ENCODE measurements at places on chromosomes 1 and 21.

DNA sequence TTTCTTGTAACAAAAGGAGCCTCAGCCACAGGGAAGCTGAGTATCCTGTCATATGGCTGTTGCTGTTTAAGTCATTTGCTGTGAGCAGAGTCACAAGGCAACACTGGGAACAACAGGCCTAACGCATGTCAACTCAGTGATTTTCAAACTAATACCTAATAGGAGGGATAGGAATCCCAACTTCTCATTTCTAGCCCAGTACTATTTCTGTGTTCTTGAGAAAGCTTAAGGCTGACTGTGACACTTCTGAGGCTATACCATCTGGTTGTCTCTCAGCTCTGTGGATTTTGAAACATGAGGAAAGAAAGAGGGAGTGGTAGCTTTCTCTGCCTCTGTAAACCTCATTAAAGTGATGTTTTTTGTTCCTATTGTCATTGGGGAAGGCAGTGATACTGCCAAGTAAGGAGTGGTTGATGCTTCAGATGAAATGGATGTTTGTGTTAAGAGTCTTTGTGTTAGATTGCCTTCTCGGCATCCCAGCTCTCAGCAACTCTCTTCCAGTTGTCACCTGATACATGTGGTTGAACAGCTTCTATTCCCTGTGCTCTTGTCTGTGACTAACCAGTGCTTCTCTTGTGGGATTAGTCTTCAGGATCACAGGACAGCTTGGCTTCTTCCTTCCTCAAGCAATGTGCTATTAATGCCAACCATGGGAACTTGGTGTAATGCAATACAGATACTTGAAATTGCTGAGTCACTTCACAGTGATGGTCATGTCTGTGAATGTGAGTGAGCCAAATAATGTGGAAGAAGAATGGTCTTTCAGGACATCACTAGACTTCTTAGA lies 166.8 kb upstream of the IVNS1ABP start:
- no peak for DNase-seq

DNA sequence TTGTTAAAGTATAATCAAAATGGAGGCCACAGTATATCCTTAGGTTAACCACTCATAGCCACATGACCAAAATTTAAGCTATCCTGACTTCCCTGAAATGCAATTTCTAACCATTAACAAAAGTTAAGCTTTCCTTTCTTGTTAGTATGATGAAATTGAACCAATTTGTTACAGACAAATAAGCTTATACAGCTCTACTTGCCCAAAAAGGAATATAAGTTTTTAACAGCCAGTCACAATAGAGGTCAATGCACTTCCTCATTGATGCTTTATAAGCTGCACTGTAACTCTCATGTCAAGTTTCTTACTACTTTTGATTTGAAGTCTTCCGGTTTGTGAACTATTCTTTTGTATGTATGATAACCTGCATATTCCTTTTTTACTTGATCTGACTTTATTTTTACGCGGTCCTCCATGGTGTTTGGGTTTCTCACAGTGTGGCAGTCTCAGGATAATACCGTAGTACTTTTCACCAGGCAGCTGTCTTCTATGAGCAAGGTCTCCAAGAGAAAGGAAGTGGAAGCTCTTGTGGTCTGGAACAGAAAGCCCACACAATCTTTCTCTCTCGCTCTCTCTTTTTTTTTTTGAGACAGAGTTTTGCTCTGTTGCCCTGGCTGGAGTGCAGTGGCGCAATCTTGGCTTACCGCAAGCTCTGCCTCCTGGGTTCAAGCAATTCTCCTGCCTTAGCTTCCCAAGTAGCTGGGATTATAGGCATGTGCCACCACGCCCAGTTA lies 331.6 kb downstream of the SRGAP2C start:
- DNase-seq, result no peak

DNA sequence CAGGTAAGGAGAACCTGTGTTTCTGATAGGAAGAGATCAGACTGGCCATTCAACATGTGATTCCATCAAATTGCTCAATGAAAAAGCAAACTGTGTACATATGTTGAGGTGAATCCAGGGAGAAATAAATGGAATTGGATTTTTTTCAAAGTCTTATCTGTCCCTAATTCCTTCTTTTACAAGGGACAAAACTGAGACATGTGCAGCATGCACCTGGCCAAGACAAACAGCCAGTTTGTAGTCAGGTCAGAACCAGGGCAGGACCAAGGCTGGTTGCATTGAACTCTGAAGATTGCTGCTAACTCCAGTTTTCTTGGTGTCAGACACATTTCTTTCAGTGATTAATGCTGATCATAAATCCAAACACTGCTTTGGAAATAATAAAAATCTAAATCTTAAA lies 69.6 kb upstream of the CCDC190 start:
- no peak for DNase-seq

- no peak for DNase-seq
Observed at GRCh38 chr1:113871597-113872113, at the start of gene PTPN22. Gene PTPN22, minus strand, starts transcription at chr1:113871712.

- no peak for DNase-seq
Observed at GRCh38 chr1:96515430-96515829, 206.2 kb upstream of the PTBP2 start.
